Left kidney (tissue), 8 donors: ENCODE measurements at places on chromosomes 2 and 18.

DNA sequence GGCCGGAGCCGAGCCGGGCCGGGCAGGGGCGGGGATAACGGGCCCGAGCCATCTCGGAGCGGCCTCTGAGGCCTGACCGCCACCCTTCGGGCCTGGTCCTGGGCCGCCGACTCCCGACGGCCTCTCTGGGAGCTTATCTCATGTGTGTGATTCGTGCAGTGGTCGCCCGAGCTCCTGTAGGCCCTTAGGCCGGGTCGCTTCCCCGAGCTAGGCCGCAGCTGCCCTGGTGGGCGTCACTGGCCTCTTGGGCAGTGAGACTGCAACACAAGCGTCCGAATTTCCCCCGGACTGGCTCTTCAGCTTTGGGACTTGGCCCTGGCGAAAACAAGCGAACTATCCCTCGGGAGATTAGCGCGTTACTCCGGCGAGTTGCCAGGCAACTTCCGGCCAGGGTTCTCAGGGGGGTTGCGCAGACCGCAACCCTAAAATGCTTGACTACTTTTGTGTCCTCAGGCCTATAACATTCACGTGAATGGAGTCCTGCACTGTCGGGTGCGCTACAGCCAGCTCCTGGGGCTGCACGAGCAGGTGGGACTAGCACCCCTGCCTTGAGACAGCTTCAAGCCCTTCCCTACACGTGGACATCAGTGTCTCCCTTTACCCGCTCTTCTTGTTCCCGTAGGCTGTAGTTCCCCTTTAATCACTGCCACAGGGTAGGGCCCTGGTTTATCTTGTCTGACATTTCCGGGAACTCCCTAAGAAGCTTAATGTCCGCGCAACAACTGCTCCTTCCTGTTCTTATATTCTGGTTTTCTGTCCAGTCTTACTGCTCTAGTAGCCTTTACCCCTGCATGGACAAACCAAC, 602 bp downstream of the SNX17 start:
- DNase-seq = no peak

- DNase-seq = no peak
Observed at GRCh38 chr2:187532333-187533120, 21.7 kb downstream of the TFPI start.

DNA sequence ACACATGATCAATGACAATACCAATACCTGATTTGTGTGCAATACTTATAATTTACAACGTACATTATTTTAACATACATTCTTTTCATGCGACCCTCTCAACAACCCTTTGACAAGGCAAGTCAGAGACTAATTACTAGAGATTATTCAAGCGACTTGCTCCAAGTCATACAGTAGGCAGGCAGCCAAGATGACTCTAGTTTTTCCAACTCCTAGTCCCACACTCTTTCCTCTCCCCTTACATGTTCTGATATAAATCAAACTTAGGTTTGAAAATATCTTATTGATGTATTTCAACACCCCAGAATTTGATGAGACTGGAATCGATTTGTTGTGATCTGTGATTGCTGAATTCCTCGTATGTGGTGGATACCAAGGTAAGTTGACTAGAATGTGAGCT, 8.0 kb upstream of the CYP27C1 start:
- DNase-seq = no peak

- no peak for DNase-seq
Observed at GRCh38 chr2:188203776-188204175, 87.9 kb upstream of the GULP1 start.

DNA sequence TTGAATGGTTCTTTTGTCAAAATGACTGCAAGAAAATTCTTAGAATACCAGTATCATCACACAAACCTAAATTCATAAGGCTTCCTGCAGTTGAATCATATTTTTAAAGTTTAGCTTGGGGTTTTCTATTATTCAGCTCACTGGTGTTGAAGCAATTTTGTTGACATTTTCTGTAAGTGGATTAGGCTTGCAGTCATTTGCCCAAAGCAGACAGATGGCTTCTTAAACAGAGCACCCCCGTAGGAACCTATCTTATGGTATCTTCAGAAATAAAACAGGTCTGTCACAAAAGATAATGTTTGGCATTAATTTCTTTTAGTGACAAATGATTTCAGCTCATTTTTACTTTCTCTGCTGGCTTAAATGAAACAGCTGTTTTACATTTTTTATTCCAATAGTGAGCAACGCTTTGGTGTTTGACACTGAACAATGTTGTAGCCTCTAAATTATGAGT, 331.1 kb downstream of the PLCL1 start:
- DNase-seq = no peak

DNA sequence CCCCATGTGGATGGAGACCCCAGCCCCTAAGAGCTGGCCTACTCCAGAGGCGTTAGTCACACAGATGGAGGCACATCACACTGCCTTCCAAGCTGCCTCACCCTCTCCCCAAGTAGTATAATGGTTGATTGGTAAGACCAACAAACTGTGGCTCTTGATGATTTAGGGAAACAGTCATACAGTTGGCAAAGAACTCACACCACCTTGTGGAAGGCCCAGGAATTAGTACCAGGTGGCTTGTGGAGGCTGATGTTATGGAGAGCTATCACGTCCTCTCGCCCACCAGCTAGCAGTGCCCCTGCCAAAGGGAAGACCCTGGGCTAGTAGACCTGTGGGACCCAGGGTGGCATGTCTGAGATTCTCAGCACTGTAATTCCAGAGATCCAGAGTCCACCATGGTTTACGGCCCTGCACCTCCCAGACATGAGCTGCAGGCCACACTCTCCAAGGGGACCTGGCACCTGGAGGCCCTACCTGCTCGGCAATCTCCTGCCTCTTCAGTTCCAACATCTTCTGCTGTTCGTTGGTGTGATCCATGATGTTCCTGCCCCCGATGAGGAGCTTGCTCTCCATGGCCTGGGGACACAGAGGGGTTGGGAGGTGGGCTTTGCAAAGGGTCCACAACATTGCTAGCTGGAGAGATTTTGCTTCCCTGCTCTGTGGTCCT, 26.3 kb downstream of the KIF3C start:
- no peak for DNase-seq

GRCh38 chr2:205190528-205190927, 491.8 kb upstream of the NRP2 start:
- DNase-seq = no peak

DNA sequence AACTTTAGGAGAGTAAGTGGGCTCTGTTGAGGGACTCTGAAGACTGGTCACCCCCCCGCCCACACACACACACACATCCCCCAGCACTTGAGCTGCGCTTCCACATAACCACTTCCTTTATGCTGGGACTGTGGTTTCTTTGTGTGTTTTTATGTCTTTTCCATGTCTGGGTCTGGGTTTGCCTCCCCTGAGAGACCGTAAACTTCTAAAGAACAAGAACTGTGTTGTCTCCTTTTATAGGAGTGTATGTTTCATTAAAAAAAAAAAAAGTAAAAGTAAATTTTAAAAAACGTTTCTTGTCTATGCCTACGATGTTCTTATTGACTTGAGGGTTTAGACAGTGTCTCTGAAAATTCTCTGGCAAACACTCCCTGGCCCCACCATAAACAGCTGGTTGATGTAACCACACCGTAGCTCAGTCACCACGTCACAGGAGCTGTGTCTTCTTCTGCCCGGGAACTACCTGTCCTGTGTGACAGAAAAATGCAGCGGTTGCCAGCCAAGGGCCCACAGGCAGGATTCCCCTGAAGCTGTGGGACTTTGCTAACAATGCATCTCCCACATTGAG, 68.0 kb downstream of the KLHL29 start:
- DNase-seq = no peak

DNA sequence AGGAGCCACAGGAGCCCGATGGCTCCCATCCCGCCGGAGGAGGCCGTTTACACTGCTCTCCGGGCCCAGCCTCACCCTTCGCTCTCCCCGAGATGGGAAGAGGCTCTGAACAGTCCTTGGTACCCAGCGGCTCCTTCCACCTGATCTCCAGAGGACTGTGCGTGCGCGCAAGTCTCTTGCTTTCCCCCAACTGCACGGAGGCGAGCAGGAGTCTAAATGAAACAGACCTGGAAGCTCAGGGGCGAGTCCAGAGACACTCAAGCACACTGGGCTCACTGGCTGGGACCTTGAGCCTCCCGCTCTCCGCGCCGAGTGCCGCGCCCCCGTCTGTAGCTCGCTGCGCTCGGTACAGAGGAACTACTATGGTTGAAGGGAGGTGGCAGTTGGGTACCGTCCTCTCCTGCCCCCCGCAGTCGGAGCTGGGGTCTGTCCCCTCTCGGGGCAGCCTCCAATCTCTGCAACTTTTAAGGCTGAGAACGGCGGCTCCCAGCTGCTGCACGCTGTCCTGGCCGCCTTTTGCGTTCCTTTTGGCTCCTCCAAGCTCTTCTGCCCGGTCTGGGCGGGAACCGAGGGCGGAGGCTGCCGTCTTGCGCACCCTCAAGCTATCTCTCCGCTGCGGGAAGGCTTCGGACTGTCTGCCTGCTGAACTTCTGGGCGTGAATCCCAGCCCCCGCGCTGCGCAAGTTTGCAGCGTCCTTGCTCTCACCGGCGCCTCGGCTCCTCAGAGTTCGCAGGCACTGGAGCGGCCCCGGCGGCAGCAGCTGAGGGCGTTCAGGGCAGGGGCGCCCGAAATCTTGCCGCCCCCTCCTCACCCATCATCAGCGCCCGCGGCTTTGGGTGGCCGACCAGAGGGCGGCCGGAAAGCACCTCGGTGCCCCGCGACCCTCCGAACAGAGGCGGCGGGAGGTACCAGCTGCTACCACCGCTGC, 491 bp downstream of the ALK start:
- no peak for DNase-seq

DNA sequence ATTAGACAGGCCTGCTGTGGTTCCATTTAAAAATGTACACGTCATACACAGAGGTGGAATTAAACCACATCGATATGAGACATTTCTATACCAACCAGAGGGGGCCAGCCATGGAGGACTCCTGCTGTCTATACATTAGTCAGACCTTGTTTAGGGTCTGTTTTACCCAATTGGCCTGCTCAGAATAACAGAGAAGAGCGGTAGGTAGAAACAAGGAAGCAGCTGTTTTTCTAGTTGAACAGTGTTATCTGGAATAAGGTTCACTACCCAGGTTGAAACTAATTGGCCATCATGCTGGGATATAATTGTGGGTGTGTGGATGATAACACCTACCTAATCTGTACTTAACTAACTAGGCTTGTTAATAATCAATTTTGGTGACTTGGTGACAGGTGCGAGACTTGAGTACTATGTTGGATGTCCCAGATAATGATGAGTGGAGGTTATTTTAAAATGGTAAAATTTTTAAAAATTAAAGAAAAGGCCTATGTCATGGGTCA, 47.5 kb downstream of the RHBDD1 start:
- no peak for DNase-seq

- DNase-seq = no peak
Observed at GRCh38 chr2:121469356-121469755, 61.3 kb upstream of the RNU4ATAC start.

DNA sequence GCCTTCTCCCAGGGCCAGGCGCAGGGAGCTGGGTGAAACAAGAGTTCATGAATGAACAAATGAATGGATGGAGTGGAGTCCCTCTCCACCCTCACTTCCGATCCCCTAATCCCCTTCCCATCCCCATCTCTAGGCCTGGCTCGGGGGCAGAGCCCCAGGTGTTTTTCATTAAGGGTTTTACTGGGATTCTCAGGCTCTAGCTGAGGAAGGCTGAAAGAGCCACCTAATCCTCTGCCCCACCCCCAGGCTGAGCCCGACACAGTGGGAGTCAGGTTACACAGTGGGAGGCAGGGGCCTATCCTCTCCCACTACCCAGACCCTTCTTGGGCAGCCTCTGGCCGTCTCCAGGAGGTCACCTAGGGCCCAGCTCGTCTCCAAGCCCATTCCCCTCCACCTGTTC, 36.1 kb downstream of the SDC1 start:
- peak; percentile 69 for DNase-seq

GRCh38 chr18:72541871-72542332, 2.2 kb downstream of the CBLN2 start:
- no peak for DNase-seq

GRCh38 chr2:159084384-159085370, 116.2 kb downstream of the TANC1 start:
- no peak for DNase-seq

- DNase-seq = no peak
Observed at GRCh38 chr2:127182626-127183458, 37.3 kb downstream of the CYP27C1 start.

DNA sequence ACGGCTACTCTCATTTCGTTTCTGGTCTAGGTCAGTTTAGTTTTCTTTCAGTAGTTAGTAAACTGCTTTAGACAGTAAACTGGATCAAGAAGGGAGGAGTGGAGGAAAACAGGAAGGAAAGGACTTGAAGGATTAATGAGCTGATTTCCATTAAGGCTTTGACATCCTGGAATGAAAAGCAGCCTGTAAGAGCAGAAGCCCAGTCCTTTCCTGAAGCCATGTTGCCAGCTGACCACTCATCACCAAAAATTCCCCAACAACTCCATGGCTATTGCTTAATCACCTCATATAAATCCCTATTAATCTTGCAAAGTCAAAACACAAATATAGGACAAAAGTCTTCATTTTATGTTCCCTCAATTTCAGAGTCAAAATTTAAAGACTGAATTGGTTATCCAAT, 113.7 kb upstream of the ZFP36L2 start:
- DNase-seq = no peak

DNA sequence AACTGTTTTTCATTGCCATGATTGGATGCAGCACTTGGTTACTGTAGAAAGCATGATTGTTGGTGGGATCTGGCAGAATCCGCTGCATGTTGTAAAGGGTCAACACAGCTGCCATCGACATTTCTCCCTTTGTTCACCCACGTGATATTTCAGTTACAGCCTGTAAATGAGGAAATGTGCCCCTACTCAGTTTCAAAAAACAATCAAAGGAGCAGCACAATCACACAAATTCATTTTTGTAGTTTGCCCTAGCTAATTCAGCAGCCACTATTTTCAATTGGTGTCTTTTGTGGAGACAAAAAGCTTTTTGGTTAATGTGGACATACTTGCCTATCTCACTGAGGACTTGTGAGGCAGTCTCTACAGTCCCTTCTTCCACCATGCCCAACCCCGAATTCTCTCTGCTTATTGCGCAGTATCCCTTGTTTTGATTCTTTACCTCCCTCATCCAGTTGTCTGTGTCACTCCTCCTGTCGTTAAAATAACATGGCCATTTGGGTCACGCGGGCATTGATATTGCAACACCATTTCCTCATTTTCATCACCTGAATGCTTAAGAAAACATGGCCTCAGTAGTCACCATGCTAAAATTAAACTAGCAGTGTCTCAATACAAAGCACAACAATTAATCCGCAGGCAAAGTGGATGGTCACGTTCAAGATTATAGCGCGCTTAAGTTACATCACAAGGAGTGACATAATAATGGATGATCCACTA, 6.4 kb upstream of the PROC start:
- no peak for DNase-seq

- no peak for DNase-seq
Observed at GRCh38 chr2:216117561-216118340, 8.6 kb downstream of the XRCC5 start.

DNA sequence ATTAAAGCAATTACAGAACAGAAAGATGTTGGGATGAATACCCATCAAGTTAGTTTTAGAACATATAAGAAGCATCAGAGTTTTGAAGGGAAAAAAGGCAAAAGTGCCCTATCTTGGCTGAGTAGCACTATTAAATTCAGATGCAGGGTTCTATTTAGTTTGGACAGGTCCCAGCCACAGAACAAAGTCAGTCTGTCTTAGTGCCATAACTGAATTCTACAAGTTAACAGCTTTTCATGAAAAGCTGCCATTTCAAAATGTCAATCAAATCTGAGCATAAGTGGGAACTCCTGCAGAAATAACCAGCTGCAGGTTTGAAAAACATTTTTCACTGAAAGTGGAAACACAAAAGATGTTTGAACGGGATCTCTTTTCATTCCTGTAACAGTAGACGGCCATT, 160.4 kb downstream of the SRBD1 start:
- no peak for DNase-seq
